ENCODE measurements at places on chromosomes 1 and 21. TPM values are rescaled to one million over a fixed set of nuclear protein-coding genes. Genes with fewer than 3 reads are reported as not detected.

ZBTB7B gene
- total RNA-seq: 55.7 TPM

LYSMD1 gene
- 5.8 TPM for total RNA-seq

SLC2A5 gene
- 29.5 TPM for total RNA-seq

FLAD1 gene
- 49.6 TPM for total RNA-seq

F5 gene
- total RNA-seq: 0.27 TPM

LRRC53 gene
- not detected for total RNA-seq

DAB1 gene
- total RNA-seq: not detected

SYPL2 gene
- total RNA-seq: not detected

OR6N1 gene
- not detected for total RNA-seq

GRCh38 chr1:234111458-234112142 lies 207.1 kb downstream of the SLC35F3 start:
- DNase-seq: no peak

DNA sequence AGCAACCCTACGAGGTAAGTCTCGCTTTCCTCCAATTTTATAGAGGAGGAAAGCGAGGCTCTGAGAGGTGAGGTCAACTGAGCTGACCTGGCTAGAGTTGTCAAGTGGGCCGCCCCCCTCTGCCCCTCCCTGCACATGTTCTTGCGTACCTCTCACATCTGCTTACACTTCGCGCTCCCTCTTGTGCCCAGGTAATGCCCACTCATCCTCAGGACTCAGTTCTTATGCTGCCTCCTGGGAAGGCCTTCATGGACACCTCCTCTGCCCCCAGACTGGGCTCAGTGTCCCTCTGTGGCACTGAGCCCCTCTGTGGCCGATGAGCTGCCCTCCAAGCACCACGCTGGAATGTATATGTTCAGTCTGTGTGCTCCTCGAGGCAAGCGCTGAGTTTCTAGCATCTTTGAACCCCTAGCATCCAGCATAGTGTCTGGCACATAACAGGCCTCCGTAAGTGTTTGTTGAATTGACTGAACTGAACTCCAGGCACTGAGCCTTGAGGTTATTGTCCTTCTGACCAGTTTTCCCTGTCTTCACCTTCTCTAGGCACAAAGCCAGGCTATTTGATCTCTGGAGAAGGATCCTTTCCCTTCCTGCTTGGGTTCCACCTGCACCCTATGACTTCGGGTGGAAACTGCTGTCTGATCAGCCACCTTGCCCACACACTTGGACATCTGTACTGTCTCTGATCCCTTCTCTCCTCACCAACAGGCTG lies 13.5 kb downstream of the MOV10 start:
- DNase-seq: no peak

GRCh38 chr1:98323906-98324358 lies 337.6 kb upstream of the SNX7 start:
- no peak for DNase-seq

- no peak for DNase-seq
Measured at GRCh38 chr1:245378745-245379144, 224.0 kb downstream of the KIF26B start.

- no peak for DNase-seq
Measured at GRCh38 chr1:47761974-47762373, 235.2 kb downstream of the TRABD2B start.

DNA sequence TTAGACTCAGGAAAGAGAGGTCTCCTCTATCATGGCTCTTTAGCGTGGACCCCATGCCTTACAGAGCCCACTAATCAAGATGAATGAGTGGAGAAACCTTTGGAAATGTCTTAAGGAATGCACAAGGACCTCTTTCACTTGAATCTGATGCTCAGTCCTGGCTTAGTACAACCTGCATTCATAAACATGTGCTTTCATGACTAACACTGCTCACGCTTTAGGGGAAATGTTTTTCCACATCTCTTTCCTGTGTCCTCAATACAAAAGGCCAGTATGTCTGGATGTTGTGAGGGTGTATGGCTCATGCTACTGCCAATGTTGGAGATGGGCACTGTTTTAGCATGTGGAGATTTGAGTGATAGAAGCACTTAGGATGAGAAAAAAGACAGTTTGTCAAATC lies 14.2 kb upstream of the GNG12 start:
- DNase-seq: no peak

DNA sequence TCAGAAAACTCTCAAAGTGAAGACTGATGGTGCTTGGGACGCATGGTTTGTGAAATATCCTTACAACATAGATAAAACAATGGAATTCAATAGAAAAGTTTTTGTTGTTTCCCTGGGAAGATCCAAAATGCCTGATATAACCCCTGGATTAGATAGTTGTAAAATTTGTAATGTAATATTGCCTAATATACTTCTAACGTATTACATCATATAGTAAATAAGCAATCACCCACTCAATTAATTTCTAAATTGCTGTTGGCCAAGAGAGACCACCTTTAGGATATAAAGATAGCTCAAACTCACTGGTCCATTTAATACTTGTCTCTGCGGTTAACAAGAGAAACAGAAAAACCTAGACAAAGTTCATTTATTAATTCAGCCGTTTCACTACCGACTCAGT lies 42.2 kb downstream of the TTC13 start:
- no peak for DNase-seq

- DNase-seq: no peak
Measured at GRCh38 chr1:172674831-172675613, 16.1 kb downstream of the FASLG start.

DNA sequence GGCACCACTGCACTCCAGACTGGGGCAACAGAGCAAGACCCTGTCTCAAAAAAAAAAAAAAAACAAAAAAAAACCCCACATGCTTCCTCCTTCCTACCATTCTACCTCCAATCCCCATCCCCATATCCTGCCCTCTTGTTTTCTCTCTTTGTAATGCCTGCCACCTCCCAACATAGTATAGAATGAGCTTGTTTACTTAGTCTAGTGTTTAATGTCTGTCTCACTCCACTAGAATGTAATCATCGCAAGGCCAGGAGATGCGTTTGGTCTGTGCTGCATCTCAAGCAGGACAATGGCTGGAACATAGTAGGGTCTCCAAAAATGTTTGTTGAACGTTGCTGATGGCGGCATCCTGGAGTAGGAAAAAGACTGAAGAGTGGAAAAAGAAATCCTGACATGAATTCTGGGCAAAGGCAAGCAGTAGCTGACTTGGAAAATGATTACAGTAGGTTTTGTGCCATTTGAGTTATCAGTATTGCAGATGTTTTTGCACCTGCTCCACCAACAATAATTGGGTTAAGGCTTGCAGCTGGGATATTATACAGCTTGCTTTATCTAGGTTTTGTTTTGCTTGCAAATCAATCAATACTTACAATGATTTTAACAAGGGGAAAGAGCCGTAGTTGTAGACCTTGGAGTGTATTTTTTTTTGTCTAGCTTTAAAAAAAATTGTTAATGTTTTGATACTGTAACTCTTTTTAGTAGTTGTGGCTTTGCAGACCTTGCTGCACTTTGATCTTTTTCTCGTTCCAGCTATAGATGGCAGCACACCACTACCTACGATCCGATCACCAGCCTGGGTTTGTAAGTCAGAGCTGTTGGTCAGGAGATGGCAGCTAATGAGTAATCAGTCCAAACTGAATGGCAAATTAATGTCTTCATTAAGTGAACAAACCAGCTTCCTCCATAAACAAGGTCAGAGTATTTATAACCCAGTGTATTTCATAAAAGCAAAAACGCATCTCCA lies 62.4 kb downstream of the BACH1 start:
- DNase-seq: no peak

GRCh38 chr1:19154876-19155275 lies 55.2 kb downstream of the UBR4 start:
- DNase-seq: no peak

DNA sequence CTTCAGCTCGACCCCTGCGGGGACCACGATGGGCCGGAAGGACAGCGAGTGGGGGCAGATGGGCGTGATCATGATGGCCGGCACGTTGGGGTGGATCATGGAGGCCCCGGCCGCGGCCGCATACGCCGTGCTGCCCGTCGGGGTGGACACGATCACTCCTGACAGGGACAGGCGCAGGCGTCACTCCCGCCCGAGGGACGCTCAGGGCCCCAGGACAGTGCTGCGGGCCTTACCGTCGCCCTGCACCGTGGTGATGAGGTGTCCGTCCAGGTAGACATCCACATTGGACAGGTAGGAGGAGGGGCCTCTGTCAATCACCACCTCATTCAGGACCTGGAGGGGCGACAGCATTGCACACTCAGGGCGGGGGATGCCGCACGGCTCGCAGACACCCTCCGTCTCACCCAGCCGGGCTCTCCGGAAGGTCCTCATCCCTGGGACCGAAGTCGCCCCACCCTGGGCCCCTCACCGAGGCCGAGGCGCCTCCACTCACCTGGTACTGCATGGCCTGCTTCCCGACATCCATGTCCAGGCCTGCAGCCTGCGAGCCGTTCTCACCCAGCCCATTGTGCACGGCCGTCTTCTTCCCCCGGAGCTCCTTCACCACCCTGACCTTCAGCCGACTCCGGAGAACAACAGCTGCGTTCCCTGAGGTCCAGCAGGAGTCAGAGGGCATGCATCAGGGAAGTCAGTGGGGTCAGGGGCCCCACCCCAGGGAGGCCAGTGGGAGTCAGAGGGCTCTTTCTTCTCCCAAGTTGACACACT lies 24.0 kb downstream of the NADK start:
- DNase-seq: no peak

DNA sequence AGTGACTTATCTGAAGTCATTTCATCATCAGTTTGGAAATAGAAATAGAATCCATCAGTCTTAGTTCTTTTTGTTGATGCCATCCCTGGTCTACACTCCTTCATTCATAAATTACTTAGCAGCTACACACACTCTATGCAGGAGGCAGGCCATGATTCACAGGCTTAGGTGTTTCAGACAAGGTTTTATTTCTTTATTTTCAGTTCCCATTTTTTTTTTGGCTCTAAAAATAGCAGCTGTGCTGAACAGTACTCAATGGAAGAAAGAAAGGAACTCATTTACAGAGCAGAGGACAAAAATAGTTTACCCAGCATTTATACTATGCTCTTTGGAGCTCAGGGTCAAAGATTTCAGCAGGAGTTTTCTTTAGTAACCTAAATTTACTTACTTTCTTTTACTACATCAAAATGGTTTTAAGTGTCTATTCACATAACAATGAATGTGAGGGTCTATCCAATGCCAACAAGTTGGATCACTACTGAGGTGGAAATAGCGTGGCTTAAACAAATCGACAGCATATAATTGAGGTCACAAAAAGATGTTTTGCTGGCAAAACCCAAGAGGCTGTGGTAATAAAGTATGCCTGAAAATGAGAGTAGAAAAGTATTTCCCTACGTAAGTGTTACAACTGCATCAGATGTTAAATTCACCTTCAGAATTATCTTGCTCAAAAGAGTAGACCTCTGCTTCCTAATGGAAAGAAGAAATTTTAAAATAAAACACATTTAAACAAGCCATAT lies 7.7 kb downstream of the KRTAP19-8 start:
- no peak for DNase-seq

DNA sequence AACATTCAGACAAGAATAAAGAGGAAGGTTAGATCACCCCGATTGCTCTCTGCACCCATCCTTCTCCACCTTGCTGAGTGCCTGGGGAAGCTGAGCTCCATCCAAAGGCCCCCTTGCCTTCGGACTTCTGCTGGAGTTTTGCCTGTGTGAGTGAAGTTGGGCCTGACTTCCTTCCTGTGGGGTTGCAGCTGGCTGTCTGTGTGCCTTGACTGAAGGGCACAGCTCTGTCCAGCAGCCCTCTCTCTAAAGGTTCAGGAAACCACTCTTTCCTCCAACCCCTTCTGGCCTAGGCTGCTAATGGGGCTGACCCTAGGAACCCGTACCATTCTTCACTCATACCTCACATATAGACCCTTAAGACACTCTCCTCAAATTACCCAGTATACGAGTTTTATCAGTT lies 173.4 kb upstream of the HMCN1 start:
- no peak for DNase-seq

- no peak for DNase-seq
Measured at GRCh38 chr21:45887120-45887611, 94.4 kb upstream of the COL6A1 start.
